Astrocyte of the spinal cord (primary cell): ENCODE measurements at places on chromosomes 3 and 15.

- no peak for DNase-seq
These were observed 71.2 kb downstream of the RYK start for GRCh38 chr3:134179508-134179907.

- DNase-seq: no peak
These were observed 212.4 kb downstream of the IL5RA start for GRCh38 chr3:2897821-2898220.

GRCh38 chr3:188149587-188149986, 4.4 kb upstream of the LPP start:
- no peak for DNase-seq

DNA sequence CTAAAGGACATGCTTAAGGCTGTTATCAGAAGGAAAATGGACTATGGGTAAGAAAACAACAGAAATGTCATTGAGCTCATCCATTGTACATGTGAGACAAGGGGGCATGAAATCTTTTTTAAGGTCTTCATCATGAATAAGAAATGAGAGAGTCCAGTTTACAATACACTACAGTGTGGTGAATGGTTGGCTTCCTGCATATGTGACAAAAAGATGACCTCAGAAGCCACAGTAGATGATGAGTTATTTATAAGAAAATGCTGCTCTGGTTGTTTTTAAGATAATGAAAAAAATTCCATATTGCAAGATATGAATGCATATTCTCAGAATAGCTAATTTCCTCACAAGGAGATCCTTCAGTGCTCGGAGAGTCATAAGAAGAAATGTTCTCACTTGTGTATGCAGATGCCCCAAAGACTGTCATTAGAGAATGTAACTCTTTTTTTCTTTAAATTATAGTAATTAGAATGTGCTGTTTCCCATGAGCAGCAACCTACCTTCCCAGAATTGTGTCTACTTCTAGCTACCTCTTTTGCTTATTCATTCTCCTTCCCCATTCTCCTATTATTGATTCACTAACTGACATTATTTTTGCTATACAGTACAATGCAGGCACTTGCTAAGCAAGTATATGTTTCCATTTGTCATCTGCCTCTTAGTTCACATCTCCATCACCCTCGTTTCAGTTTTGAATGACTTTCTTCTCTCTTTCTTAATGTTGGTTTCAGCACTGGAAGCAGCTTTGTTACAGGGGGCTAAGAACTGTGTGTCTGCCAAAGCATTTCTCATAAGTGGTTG, 152.0 kb upstream of the PEX5L start:
- DNase-seq: no peak

DNA sequence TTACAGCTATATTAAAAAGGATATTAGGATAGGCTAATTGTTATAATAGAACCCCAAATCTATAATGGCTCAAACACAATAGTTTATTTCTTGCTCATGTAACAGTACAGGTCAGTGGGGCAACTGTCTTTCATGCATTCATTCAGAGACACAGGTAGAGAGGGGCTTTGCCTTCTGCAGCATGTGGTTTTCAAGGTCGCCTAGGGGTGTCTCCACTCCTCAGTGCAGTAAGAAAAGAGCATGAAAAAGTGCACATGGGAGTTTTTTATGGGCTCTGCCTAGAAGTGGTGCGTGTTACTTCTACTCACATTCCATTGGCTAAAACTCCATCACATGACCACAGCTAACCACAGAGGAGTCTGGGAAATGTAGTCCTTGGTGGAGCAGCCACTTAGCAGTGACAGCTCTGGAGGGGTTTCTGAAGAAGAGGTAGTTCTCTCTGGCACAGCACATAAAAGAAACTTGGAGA, 1.8 kb downstream of the ZBTB38 start:
- peak; percentile 92 for DNase-seq

DNA sequence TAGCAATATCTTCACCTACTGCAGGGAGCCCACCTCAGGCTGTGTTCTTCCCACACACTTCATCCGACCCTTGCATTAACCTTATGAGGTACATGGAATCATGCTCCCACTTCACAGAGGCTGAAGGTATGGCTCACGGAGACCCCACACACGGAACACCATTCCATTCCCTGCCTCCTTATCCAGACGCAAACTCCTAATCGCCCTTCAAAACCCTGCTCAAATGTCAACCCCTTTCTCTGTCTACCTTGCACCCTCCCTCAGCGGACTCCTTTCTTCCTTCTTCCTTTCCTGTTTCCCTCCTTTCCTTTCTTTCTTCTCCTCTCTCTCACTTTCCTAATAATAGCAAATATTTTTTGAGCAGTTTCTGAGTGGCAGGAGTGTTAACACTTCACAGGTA, 23.8 kb downstream of the IQSEC1 start:
- no peak for DNase-seq

GRCh38 chr3:55569033-55569599, 82.0 kb upstream of the WNT5A start:
- no peak for DNase-seq

- no peak for DNase-seq
These were observed 146.0 kb downstream of the IL20RB start for GRCh38 chr3:137103739-137104138.

DNA sequence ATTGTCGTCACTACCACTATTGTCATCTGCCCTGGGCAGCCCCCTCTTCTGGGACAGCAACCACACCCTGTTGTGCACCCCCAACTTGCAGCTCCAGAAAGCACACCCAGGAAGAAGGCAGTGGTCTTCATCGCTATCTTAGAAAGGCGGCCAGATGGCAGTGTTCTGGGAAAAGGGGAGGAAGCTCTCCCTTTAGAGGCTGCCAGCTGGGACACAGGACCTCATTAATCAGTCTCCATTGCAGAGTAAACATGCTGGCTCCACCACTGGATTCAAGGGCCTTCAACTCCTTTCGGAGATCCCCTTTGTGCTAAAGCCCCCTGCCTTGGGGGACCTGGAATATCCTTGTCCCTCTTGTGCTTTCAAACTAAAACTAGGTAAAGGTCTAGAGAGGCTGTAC, 199.3 kb upstream of the LINGO1 start:
- no peak for DNase-seq

- no peak for DNase-seq
These were observed 38.8 kb downstream of the TRAT1 start for GRCh38 chr3:108861401-108861800.

DNA sequence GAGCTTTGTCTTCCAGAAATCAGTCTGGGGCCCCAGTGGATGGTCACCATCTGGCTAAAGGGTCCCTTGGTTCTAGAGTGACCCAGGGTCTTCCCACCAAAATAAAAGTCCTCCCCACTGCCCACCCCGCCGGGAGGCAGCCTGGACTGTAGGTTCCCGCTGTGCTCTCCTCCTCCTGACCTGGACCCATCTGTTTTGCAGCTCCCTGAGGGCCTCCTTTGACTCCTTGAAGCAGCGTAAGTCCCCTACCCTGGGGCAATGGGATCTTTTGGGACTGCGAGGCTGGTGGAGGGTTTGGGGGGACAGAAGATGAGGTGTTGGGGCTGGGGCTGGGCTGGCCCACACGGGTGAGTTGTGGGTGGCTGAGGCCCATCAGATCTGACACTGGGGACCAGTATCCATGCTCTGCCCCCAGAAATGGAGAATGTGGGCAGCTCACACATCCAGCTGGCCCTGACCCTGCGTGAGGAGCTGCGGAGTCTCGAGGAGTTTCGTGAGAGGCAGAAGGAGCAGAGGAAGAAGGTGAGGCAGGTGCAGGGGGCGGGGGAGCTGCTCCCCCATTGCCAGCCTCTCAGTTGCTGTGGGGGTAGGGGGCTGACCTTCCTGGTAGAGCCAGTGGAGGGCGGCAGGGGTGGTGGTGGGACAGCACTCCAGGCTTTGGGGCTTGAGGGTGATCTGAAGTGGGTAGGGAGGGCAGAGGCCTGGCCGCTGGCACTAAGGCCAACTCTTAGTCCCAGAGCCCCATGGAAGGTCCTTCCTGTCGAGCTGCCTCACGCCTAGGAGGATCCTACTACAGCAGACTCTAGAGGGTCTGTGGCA, 30.4 kb downstream of the PSTPIP1 start:
- DNase-seq: no peak

GRCh38 chr3:45906681-45907407, 20.5 kb downstream of the CCR9 start:
- peak; percentile 56 for DNase-seq

GRCh38 chr3:196298521-196298920, 11.0 kb upstream of the PCYT1A start:
- DNase-seq: no peak

GRCh38 chr3:88758676-88759075, 348.7 kb upstream of the EPHA3 start:
- DNase-seq: no peak

- no peak for DNase-seq
These were observed 82.7 kb downstream of the ABHD5 start for GRCh38 chr3:43773273-43774094.

GRCh38 chr15:89116404-89116803, 28.1 kb downstream of the ABHD2 start:
- peak; percentile 61 for DNase-seq

DNA sequence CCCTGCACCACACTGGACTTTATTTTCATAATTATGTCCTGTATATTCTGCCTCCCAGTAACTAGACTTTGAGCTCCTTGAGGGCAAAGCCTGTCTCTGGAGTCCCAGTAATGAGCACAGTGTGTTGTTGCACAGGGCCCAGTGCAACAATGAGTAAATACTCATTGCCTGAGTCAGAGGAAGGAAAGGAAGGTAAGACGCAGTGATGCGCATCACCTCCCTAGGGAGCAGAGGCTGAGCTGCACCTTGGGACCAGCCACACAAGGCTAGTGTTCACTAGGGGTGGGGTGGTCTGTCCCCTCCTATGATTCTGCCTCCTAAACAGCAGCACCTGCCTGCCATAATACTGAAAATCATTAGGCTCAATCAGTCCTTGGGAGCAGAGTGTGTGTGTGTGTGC, 86.6 kb upstream of the ADAMTSL3 start:
- DNase-seq: no peak

- DNase-seq: no peak
These were observed 12.9 kb downstream of the DZIP3 start for GRCh38 chr3:108602249-108602934.

GRCh38 chr15:62190675-62191074, 25.6 kb upstream of the C2CD4B start:
- DNase-seq: no peak

DNA sequence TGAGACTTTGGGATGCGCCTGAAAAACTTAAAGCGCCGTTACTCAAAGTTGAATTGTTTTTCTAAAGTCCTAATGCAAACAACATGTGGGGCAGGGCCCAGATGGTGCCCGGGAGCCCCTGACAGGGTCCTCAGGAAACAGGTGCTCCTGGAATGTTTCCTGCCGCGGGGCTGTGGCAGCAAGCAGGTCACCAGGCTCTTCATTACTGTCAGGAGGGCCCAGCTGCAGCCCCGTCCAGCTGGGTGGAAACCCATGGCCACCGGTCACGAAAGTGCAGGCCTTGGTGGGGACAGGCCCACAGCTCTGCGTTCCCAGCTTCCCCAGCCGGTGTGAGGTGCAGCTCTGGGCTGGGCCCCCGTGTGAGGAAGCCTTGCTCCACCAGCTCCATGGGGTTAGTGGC, 63.9 kb upstream of the GATA2 start:
- DNase-seq: no peak

GRCh38 chr15:95946241-95946640, 384.3 kb upstream of the NR2F2 start:
- DNase-seq: no peak

DNA sequence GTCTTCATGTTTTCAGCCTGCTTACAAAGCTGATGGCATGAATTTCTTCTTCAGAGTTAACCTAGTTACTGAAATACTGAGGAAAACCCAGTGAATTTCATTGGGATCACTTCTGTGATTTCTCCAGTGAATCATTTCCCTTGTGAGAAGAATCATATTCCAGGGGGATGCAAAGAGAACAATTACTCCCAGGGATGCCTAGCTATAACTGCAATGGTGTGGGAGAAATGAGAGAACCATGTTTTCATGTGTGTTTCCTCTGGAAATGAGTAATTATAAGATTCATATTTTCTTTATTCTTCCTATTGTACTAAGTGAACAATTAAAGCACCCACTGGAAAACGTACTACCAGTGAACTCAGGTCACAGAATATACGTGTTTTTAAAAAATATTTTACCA, 485.4 kb downstream of the GRM7 start:
- no peak for DNase-seq

GRCh38 chr3:69252631-69253030, 130.2 kb upstream of the LMOD3 start:
- DNase-seq: no peak

- peak; percentile 84 for DNase-seq
These were observed 80.9 kb downstream of the MLH1 start for GRCh38 chr3:37074178-37074577.

GRCh38 chr3:131735116-131735515, 232.3 kb upstream of the MRPL3 start:
- DNase-seq: peak; percentile 62

DNA sequence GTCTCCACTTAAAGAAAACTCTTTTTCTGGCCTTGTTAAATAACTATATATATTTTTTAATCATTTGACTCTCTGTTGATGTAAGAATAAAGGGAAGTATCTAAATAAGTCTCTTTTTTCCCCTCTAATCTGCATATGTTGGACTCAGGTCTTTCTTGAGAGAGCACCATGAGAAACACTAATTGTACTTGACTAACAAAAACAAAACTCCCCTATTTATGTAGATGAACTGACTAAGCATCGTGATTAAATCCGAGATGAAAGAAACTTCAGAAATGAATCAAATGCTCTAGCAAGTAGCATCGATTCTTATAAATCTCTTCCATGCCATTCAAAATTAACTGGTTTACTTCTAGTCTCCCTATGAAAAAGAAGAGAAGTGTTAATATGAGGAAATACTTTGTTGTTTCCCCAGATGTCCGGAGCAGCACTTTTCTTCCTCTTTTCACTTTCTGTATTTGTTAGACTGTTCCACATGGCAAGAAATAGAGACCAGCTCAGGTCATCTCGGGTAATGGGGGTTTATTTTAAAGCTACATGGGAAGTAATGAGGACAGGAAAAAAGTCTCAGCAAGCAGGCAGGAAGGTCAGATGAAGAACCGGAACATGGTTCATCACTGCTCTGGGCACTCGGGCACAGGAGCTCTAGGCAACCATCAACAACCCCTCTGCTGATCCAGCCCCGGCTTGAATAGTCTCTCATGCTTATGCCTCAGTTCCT, 288.3 kb downstream of the CNTN6 start:
- no peak for DNase-seq

DNA sequence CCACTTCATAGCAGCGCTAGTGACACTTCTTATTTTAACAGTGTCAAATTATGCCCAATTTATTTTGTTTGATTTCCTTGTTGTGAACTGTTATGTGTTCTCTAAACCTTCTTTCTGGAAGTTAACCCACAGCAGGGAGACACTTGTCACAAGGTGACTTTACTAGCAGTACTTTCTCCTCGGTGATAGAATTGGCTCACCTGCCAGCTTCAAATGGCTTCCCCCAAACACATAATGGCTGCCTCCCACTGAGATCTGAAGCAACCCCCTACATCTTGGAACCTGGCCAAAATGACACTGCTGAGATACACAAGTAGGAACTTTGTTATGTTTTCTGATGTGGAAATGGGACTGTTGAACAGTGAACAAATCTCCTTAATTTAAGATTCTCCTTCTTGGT, 238.8 kb upstream of the DPH6 start:
- DNase-seq: peak; percentile 13
